NCI-H1436 treated with DMSO at 0.1 percent for 48 hours (cell line): ENCODE measurements at places on chromosomes 16 and 17.

DNA sequence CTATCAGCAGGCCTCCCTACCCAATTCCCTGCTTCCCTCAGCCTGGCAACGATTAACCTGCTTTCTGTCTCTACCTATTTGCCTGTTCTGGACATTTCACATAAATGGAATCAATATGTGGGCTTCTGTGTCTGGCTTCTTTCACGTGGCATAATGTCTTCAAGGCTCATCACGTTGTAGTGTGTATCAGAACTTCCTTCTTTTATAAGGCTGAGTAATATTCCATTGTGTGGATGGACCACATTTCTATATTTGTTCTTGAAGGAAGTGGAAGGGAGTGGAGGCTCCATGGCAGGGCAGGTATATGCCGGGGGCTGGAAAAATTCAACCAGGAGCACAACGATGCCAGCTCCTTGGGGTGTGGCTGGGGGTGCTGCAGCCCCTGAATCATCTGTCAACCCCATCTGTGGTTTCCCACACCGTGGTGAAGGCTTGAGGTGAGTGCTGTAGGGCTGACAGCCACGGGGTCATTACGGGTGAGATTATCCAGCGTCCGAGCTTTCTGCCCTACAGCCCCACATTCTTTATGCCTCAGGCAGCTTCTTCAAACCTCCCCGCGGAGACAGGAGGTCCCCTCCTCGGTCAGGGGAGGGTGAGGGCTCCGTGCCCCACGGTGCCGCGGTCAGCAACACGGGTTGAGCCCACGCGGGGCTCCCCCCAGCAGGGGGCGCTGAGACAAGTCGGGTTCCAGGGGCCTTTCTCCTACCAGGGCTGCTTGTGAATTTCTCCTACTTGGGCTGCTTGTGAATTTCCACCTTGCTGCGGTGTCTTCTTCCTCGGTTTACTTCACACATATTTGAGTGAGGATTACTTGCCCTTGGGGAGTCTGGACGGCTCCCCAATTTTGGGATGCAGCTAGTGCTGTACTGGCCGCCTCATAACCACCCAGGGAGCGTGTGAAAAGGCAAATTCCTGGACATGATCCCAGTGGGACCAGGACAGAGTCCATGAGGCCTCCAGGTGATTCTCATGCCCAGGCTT is 18.3 kb upstream of the WFIKKN2 start:
- DNase-seq: no peak

DNA sequence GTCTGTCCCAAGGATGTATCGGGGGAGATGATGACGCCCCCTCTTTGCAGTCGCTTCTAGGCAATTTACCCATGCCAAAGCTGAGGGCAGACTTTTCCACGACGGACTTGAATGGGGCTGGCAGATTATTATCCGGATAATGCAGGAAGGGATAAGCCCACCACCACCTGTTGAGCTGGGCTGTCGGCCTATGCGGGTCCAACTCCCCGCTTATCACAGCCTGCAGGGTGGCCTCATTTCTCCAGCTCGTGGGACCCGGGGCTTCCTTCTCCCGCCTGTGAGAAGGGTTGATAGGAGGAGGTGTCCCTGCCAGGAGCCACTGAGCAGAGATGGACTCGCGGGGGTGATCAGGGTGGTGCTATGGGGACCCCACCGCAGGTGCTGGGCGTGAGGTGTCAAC is 559 bp downstream of the CACNG5 start:
- no peak for DNase-seq

DNA sequence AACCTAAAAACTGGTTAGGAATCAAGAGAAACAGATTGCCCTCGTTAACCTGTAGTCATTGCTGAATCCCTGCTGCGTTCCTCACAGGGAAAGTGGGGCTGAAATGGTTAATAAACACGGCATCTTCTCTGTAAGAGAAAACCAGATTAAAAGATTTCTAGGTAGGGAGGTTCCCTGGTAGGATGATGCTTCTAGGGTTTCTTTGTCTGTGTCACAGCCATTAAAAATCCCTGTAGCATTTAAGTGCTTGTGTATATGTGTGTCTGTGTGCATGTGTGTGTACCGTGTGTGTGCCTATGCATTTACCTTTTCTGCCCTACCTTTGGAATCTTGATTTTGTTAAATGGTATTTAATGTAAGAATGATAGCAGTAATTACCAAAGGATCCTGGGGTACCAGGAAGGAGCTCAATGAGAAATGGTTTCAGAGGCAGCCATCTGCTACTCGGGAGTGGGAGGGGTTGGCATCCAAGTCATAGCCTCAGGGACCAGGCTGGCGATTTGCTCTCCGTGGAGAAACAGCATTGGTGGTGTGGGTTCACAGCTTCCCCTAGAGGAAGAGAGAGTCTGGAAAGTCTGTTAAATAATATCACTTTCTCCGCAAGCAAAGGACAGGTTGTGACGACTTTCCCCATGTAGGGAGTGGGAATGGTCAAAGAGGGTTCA is 177.1 kb downstream of the HS3ST4 start:
- no peak for DNase-seq

GRCh38 chr17:78781104-78781892 is 775 bp downstream of the CYTH1 start:
- no peak for DNase-seq

DNA sequence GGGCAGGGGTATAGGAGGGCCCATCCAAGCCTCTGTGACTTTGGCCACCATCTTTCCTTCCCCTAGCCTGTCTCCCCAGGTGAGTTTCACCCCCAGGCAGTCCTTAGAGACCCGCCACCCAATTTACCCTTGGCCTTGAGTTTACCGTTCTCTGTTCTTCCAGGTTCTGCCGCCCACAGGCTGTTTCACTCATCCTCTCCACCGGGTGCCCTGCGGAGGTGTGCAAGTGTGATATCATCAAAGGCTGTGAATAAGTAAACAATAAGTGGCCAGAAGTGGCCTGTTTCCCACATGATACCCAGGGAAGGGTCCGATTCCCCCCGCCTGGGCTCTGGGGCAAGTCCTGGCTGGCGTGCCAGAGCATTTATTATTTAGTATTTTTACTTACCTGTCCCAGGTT is 15.1 kb upstream of the TLCD3B start:
- no peak for DNase-seq

- no peak for DNase-seq
Measured at GRCh38 chr16:85555719-85556455, 57.2 kb upstream of the GSE1 start.

DNA sequence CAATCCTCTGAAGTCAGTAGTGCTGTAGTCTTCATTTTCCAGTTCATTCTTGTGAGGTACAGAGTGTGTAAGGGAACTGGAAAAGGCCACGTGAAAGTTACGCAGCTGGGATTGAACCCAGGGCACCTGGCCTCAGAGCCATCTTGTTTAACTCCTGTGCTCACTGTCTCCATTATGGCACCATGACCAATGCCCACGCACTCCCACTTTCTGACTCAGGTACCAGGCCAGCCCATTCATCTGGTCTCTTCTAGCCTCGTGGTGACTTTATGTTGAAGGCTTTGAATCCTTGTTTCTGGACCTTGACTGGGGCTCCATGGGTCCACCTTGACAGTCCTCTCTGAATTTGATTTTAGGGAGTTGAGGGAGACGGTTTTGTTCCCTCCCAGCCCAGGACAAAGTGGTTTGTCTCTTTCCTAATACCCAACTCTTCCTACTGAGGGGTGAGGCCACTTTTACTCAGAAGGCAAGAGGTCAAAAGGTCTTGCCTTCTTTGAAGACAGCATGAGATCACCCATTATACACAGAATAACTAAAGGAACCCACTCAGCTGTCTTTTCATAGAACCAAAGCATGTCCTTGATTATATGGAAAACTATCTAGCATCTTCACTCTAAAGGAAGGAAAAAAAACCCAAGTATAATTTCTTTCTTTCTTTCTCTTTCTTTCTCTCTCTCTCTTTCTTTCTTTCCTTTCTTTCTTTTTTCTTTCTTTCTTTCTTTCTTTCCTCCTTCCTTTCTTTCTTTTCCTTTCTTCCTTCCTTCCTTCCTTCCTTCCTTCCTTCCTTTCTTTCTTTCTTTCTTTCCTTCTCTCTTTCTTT is 50.0 kb downstream of the OTOA start:
- no peak for DNase-seq
